MG63 (cell line): ENCODE measurements at places on chromosomes 16 and 17.

DNA sequence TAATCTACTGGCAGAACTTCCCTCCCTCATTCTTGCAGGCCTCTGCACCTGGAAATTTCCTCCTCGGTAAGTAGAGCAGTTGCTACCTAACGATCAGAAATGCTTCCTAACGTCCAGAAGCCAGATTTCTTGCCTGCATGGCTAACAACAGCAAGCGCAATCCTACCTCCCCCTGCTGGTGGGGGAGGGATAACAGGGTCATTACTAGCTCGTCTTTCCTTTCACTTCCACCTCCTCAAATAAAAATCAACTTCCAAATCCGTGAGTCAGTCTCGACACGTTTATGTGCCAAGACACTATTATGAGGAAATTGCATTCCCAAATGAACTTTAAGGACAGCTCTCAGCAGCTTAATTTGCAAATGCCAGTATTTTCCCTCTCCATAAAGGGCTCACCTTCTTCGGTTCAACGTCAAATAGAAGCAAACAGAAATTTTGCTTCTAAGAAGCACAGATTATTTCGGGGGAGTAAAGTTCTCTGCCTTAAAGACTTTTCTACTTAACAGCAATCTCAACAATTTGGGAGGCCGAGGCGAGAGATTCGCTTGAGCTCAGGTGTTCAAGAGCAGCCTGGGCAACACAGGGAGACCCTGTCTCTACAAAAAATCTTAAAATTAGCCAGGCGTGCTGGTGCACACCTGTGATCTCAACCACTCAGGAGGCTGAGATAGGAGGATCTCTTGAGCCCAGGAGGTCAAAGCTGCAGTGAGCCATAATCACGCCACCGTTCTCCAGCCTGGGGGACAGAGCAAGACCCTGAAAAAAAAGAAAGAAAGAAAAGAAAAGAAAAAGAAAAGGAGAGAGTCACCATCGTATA is 188.6 kb upstream of the PSMD7 start:
- DNase-seq: peak; percentile 4

DNA sequence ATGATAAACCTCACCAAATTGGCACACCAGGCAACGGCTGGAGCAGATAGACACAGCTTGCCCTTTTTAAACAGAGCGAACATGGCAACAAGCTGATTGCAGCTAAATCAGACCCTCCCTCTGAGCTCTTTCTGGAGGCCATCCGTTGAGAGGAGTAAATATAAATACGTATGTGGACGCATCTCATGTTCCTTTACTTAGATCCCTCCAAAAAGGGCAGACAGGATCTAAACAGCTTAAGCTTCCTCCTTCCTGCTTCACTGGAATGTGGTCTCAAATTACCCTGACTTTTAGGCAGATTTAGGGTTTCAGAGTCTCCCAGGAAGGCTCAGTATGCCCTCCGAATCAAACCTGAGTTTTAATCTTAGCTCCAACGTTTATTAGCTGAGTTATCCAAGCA is 204.7 kb upstream of the GOT2 start:
- DNase-seq: peak; percentile 18

GRCh38 chr17:60720763-60721531 is 43.3 kb downstream of the BCAS3 start:
- no peak for DNase-seq

- peak; percentile 36 for DNase-seq
Observed at GRCh38 chr16:46690281-46691178, 1.1 kb downstream of the ORC6 start.

DNA sequence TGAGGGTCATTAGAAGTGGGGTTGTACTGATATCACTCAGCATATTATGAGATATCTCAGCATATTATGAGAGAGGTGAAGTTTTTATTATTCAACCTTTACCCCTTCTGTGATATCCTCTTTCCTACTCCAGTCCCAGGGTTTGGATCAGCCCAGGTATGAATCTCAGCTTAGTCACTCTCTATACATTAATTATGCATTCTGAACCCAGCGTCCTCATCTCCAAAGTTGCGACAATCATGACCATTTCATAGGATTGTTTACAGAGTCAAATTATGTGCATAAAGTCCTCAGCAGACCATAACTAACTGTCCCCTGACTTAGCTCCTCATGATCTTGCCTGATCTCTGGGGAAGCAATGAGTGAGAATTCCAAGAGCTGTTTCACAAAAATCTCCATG is 20.5 kb upstream of the BLMH start:
- DNase-seq: no peak

GRCh38 chr17:13462673-13463124 is 139.0 kb downstream of the HS3ST3A1 start:
- no peak for DNase-seq

- no peak for DNase-seq
Observed at GRCh38 chr17:19338031-19338990, 24.2 kb downstream of the B9D1 start.

DNA sequence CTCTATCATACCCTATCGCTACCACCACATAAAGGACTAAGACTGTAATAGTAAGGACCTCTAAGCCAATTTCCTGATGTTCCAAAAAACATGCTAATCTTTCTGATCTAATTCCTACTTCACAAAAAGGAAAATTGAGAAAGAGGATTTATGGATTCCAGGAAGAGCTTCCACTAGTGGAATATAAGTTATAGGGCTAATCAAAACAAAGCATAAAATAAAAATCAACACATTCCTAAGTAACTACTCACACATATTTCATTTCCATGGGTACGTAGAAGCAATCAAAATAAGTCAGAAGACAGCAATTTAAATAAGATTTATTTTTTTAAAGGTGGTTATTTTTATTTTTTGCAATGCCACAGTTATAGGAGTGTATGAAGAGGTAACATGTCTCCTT is 12.4 kb downstream of the CCDC43 start:
- DNase-seq: no peak

DNA sequence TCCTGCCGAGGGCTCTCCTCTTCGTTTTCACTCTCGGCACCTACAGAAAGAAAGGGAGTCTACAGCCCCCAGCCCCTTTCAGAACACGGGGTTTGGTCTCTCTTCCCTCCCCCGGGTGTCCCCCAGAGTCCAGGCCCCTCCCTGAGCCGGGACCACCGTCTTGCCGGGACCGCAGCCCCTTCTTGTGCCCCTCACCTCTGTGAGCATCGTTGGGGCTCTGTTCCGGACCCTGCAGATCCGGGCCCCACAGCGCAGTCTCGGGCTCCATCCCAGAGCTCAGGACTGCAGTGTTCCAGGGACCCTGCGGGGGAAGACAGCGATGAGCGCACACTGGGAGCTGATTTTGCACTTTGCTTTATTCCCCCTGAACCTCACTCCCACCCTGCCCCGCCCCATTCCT is 2.8 kb downstream of the ZNF629 start:
- no peak for DNase-seq

DNA sequence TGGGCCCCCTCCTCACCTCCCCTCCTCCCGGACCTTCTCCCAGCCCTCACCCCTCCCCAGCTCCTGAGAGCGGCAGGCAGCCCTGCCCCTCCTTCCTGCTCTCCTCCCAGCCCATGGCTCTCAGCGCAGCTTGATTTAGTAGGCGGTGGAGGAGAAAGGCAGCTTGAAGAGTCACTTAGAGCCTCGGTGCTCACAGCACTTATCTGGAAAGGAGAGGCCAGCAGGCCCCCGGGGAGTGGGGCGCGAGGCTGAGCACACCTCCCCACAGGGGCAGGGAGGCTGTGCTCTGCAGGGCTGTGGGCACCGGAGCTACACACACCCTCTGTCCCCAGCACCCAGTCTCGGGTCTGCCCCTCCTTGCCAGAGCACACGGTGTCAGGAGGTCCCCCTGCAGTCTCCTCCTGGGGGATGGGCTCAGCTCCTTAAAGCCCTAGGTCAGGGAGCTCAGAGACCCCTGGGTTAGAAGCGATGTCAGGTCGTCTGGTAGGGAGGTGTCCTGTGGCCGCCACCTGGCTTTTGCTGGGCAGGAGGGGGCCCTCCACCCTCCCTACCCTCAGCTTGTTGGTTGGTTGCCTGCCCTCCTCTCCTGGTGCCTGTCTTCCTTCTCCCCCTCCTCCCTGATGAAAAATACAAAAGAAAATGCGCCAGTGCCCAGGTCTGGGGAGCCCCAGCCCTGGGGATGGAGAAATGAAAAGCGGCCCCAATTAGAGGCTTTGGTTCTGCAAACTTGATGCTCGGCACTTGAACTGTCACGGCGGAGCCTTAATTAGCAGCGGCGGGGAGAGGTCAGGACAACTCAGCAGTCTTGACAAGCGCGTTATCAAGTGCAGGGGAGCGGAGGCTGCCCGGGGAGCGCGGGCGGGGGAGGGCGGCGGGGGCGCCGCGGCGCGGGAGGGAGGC is 151.1 kb upstream of the GSE1 start:
- DNase-seq: no peak

DNA sequence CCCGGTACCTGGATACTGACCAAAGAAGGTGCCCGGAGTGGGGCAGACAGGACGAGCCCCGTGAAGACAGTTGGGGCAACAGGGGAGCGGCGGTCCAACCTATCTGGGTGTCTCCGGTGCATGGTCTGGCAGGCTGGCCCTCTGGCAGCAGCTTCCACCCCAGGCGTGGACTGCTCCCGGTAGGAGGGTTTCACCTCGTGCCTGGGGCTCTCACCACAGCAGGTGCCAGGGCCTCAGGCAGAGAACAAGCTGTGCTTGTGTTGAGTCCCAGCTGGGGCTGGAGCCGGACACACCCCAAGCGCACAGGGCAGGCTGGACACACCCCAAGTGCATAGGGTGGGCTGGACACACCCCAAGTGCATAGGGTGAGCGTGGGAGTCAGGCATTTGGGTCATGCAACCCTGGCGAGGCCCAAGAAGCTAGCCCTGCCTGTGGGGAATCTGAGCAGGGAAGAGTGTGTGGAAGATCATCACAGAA is 1.5 kb upstream of the FBXL16 start:
- DNase-seq: no peak

DNA sequence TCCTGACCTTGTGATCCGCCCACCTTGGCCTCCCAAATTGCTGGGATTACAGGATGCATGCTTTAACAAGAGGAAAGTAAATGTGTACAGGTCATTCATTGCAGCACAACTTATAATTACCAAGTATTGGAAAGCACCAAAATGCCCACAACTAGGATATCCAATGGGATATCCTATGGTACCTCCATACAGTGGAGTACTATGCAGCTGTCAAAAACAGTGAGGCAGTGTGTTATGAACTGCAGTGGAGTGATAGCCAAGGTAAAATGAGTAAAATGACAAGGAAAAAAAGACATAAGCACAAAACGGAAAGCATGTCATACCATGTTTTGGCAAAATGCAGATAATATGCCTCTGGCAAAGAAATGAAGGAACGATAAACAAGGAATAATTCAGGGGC is 87.6 kb downstream of the FOXL1 start:
- DNase-seq: no peak

- DNase-seq: peak; percentile 60
Observed at GRCh38 chr17:43410557-43411368, 12.0 kb downstream of the ARL4D start.

GRCh38 chr16:74297145-74297665 is 591 bp downstream of the PSMD7 start:
- DNase-seq: peak; percentile 12

- DNase-seq: no peak
Observed at GRCh38 chr16:181565-182021, 1.3 kb downstream of the HBQ1 start.

DNA sequence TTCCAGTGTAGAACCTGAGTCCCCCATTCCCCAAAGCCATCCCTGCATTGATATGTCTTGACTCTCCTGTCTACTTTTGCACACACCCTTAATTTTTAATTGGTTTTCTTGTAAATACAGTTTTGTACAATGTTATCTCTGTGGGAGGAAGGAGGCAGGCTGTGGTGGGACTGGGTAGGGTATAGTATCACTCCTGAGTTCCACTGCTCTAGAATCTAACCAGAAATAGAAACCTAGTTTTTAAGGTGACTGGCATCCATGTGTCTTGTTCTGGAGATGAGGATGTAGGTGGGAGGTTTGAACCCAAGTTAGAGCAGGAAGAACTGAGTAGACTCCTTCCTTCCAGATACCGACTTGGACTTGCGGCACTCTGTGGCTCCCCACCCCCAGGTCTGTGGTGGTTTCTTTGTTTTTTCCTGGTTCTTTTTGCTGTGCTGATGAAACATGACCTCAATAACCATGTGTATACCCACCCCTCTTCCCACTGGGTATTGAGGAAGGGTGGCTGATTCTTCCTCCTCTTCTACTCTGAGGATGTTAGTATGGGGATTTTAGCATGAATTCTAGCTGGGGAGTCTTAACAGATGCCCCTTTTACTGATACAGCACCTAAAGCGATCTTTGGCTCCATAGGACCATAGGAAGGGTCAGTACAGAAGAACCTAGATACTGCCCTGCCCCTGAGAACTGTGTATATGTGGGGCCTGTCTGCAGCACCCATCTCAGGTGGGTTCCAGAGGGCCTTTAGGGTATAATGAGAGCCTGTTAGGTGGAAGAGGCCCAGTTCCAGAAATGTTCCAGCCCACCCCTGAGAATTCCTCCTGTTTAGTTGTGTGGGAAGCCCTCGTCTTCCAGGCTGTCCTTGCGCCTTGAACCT is 48.7 kb downstream of the SF3B3 start:
- DNase-seq: no peak

DNA sequence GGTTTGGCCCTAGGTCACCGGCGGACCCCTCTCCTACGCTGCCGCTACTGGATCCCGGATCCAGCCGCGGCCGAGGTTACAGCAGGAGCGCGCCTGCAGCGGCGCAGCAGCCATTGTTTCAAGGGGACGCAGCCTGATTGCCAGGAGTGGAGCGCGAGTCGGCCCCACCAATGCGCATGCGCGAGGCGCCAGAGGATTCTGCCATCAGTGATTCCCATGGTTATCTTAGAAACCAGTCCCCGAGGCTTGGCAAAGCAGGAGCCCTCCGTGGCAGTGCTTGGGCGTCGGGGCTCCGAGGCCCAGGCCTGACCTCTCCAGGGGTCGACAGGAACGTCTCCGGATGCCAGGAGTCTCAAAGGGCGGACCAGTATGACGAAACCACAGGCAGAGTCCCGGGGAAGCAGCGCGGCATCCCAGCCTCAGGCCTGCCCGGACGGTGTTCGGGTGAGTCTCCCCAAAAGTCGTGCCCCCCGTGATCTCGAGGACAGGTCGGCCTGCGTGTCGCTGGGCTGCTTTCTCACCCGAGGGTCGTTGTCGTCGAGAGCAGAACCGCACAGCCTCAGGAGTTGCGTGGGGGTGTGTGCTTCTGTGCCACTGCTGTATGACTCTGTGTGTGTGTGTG is 608.5 kb downstream of the KCNJ18 start:
- DNase-seq: no peak

GRCh38 chr16:24493821-24494220 is 45.5 kb upstream of the RBBP6 start:
- peak; percentile 34 for DNase-seq
